ENCODE measurements at places on chromosomes 1 and 21.

- no peak for DNase-seq
These were observed 22.0 kb upstream of the SLC26A9 start for GRCh38 chr1:205965036-205965884.

DNA sequence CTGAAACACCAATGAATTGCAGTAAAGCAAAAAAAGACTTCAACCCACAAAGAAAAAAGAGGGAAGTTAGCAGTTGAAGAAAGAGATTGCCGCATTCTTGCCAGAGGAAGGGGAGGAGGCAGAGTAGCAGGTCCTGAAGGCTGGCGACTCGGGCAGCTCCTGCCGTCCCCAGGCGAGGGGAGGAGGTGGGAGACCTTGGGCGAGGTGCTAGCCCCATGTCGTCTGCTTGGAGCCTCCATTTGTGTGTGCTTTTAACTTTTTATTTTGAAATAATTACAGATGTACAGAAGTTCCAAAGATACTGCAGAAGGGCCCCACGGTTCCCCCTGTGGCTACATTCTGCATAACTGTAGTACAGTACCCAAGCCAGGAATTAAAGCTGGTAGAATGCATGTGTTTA, 6.7 kb downstream of the TRPM2 start:
- no peak for DNase-seq

DNA sequence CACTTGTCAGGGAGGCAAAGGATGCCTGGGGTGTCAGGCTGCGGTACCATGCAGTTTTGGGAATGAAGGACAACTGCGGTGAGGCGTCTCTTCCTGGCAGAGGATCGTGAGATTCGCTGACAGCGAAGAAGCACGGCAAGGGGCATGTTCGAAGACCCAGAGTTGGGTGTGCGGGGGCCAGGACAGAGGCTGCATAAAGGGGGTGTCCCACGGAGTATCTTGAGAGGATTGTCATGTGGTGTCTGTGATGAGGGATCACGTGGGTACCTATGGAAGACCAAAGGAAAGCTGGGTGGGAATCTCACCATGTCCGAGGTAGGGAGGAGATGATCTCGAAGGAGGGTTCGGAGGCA, 372 bp downstream of the SLC25A44 start:
- no peak for DNase-seq

- DNase-seq: peak; percentile 87
These were observed at the start of gene LRP8 for GRCh38 chr1:53328009-53328461. TSS of gene LRP8 (minus strand) at chr1:53328070. CDS start at chr1:53327912, 158 bp downstream.

GRCh38 chr1:193806079-193807048, 620.0 kb upstream of the B3GALT2 start:
- peak; percentile 50 for DNase-seq

GRCh38 chr1:1371746-1372711, 3.0 kb downstream of the AURKAIP1 start:
- peak; percentile 86 for DNase-seq

DNA sequence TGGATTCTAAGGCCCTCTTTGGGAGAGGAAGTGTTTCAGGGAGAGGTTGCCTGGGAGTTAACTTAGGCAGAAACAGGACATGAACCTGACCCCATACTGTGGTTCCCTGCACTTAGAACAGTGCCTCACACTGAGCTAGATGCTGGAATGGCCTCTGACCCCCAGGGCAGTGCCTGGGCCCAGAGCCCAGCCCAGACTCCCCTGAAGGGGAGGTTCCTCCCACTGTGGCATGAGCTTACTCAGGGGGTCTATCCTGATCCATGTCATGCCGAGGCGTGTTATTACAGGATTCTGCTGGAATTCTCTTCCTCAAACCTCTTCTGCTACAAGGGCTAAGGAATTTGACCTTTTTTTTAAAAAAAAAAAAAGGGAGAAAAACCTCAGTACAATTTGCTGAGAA, 72.2 kb downstream of the MRPL37 start:
- DNase-seq: no peak

DNA sequence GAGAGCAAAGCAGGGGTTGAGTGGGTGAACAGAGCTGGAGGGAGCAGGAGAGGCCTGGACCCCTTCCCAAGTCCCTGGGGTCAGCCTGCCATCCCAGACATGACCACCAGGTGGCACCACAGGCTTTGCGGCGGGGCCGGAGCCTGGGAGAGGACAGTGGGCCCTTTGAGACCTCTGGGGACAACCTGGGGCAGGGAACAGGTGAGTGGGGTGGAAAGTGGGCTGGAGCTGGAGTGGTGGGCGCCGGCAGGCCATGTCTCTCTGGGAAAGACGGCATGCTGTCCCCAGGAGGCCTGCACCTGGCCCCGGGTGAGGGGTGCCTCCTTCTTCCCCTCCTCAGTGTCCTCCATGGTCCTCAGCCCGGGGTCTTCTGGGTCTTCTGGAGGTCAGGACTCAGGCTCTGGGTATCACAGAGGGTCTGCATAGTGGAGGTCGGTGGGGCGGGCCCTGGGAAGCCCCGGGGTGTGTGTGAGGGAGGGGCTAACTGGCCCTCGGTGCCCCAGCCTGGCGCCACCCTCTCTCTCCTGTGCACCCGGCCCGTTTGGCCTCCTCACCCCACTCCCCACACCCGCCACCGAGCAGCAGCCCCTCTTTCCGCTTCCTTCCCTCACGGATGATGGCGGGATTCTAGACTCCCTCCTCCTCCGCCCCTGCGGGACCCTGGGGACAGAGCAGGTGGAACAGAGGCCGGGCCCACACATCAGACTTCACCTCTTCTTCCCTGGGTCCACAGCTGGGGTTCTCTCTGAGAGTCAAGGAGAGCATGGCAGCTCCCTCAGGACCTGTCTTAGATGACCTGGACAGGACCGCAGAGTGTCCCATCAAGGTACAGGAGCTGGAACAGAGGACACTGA, 28.5 kb upstream of the PKP1 start:
- peak; percentile 76 for DNase-seq

DNA sequence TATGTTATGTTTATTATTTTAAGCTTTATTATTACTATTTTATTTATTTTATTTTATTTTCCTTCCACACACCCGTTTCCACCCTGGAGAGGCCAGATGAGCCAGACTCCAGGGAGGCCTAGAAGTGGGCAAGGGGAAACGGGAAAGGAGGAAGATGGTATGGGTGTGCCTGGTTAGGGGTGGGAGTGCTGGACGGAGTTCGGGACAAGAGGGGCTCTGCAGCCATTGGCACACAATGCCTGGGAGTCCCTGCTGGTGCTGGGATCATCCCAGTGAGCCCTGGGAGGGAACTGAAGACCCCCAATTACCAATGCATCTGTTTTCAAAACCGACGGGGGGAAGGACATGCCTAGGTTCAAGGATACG, 468 bp upstream of the MX1 start:
- DNase-seq: no peak

DNA sequence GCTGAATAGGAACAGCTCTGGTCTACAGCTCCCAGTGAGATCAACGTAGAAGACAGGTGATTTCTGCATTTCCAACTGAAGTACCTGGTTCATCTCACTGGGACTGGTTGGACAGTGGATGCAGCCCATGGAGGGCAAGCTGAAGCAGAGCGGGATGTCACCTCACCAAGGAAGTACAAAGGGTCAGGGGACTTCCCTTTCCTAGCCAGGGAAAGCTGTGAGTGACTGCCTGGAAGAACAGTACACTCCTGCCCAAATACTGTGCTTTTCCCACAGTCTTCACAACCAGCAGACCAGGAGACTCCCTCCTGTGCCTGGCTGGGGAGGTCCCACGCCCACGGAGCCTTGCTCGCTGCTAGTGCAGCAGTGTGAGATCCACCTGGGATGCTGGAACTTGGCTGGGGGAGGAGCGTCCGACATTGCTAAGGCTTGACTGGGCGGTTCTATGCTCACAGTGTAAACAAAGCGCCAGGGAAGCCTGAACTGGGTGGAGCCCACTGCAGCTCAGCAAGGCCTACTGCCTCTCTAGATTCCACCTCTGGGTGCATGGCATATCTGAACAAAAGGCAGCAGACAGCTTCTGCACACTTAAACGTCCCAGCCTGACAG, 14.7 kb downstream of the CR1L start:
- DNase-seq: no peak

GRCh38 chr1:210489491-210489890, 160.8 kb downstream of the HHAT start:
- DNase-seq: no peak

DNA sequence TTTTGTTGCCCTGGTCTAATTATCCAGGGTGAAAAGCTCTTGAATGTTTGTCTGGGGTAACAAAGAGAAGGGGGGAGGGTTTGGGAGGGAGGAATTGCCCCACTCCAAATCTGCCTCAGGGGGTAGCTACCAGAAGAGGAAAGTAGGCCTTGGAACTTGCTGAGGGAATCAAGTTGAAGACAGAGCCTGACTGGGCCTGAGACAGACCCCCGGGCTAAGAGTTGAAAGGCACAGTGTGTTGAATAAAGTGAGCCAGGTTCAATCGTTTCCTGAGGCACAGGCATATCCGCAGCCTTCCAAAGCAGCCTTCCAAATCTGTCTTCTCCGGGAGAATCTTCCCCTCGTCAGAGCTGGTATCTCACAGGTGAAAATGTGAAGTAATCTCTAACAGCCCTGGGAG, 96.6 kb downstream of the LRIG2 start:
- DNase-seq: no peak

DNA sequence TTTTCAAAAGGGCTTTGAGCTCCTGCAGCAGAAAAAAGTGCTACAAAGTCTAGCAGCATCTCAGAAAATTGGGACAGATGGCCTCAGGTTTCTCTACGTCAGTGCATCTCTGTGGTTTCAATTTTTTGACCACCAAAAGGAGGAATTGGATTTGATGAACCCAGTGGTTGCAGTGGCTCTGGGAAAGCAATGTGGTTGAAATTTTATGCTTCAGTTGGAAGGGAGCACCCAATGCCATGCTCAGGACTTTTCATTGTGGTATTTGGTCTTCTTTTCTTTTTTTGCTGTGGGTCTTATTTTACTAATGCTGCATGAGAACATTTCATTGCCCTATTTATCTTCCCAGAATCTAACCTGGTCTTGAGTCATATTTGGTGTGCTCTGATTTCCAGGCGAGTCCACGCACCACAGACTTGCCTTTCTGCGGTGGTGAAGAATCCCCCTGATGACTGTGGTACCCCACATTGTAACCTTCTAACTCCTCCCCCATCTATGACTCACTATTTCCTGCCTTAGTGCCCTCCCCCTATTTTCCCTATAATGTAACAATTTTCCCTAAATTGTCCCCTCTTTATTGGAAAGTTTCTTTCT, 56.7 kb downstream of the S1PR1 start:
- DNase-seq: peak; percentile 86

All from activated CD4-positive, alpha-beta T cell treated with anti-CD3 and anti-CD28 coated beads, Interleukin-2, Interleukin-6, amounts not matched to agents 100 ng/mL and 50 ng/mL, durations not matched to agents 16 hours and 8 hours (primary cell).